ENCODE measurements at places on chromosomes 6 and 20. TPM values are rescaled to one million over a fixed set of nuclear protein-coding genes. Genes with fewer than 3 reads are reported as not detected.

Gene SRSF12
- total RNA-seq = 2.2 TPM

Gene UST
- total RNA-seq = 5.5 TPM

Gene SLC13A3
- 0.03 TPM for total RNA-seq

Gene CCN5
- 34.3 TPM for total RNA-seq

All from A549 treated with dexamethasone at 1 μM for 4 hours (cell line).